ENCODE measurements at places on chromosomes 4 and X.

DNA sequence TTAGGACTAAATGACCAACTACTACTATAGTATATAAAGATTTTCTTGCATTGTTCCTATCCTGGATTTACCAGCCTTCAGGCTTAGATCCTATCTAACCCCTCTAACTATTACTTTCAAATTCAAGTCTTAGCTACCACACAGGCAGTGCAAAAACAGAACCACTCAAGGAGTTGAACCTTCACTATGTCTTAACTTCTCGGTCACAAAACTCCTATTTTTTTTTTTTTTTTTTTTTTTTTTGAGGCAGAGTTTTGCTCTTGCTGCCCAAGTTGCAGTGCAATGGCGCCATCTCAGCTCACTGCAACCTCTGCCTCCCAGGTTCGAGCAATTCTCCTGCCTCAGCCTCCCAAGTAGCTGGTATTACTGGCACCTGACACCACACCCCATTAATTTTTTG, 6.3 kb upstream of the FAM200B start:
- DNase-seq = no peak
- H3K27ac ChIP-seq = no peak overlapping the region
- no peaks in the 10 kb centered on the region for H3K36me3 ChIP-seq
- H3K4me1 ChIP-seq = peaks cover 25% of the 10 kb centered on the region

- H3K4me3 ChIP-seq = no peak overlapping the region
- peak overlapping the region; percentile 64 for H3K27ac ChIP-seq
- no peak for DNase-seq
- H3K27me3 ChIP-seq = no peaks in the 10 kb centered on the region
Measured at GRCh38 chr4:71009086-71009485, 15.6 kb downstream of the DCK start.

DNA sequence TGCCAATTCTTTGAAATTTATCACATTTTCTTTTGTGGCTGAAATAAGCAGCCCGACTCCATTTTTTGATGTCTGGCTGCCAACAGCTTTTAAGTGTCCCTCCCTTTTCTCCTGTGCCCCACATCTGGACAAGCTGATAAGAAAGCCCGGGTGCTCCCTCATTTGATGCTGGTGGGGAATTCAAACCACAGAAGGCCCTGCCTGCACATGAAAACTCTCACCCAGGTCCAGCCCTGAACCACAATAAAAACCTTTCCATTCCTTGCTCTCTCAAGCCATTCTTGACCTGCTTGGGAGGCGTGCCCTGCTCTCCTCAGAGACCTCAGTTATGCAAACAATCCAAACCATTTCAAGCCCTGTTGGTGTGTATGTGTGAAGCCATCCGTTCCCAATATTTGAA, 93.9 kb downstream of the FAM53A start:
- H3K27me3 ChIP-seq = peaks cover 7% of the 10 kb centered on the region
- H3K36me3 ChIP-seq = peaks cover 2% of the 10 kb centered on the region

DNA sequence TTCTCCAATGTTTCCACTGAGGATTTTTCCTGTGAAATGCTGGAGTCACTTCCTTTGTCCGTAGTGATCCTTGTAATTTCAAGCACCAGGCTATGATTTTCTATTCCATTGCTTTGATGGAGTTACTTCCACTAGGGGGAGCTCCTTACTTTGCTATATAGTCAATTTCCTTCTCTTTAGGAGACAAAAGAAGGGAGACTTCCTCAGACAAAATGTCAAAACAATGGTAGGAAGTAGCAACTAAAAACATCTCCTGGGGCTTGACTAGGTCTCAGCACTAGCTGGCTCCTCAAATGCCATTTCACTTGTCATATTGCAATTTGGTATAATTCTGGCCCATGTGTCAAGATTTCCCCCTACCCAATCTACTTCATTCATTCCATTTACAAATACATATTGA, 24.1 kb downstream of the ZCCHC12 start:
- no peaks in the 10 kb centered on the region for H3K4me1 ChIP-seq
- no peak overlapping the region for H3K27ac ChIP-seq
- no peaks in the 10 kb centered on the region for H3K27me3 ChIP-seq
- H3K4me3 ChIP-seq = no peak overlapping the region
- H3K36me3 ChIP-seq = no peaks in the 10 kb centered on the region

- no peak overlapping the region for H3K4me3 ChIP-seq
- DNase-seq = no peak
- H3K27me3 ChIP-seq = no peaks in the 10 kb centered on the region
- no peak overlapping the region for H3K27ac ChIP-seq
- H3K4me1 ChIP-seq = no peaks in the 10 kb centered on the region
Measured at GRCh38 chr4:123209436-123209835, 187.2 kb upstream of the SPRY1 start.

DNA sequence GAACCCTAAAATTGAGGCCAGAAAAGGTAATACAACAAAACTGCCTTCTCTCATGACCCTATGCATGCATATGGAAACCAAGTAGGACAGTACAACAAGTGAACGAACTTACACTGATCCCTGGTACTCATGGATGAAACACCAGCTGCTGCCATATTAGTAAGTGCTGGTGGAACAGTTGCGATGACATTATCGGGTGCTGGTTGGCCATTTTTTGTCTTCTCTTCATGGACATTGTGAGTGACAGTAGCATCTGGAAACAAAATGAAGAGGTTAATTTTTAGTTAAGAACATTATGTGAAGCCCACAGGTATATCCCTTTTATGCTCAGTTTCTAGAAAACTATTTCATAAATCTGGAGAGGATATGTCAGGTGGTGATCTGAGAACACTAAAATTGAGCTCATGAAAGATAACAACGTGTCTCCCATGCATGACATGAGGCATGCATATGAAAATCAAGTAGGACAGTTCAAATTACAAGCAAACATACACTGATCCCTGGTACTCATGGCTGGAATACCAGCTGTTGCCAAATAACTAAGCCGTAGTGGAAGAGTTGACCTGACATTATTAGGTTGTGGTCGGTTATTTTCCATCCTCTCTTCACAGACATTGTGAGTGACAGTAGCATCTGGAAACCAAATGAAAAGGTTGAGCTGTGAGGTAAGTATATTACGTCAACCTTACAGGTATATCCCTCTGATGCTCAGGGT, 74.2 kb upstream of the CT45A1 start:
- H3K36me3 ChIP-seq = no peaks in the 10 kb centered on the region
- no peaks in the 10 kb centered on the region for H3K27me3 ChIP-seq
- H3K4me3 ChIP-seq = no peak overlapping the region
- DNase-seq = no peak

DNA sequence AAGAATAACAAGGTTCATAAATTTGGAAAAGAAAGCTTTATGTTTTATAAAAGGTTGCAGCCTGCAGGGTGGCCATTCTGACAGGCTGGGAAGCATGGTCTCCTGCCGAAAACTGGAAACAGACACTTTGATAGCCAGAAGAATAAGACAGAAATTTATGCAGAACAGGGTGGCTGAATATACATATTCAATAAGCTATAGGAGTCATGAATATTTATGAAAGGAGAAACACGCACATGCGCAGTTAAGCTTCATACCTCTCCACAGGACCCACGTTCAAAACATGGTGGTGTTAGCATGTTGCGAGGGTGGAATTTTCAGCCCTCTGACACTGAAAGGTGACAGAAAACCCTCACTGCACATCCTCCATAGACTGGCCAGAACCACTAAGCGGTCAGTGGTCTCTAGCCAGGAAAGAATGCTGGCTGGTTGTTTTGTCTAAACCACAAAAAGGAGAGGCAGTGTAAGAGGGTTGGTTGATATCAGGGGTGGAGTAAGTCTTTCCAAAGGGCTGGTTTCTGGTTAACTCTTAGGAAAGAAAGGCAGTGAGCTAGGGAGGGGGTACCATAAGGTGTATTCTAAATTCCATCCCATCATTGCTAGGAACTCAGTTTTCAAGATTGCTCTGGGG, 58.2 kb downstream of the ANXA10 start:
- no peaks in the 10 kb centered on the region for H3K36me3 ChIP-seq
- no peaks in the 10 kb centered on the region for H3K27me3 ChIP-seq
- peaks cover 2% of the 10 kb centered on the region for H3K4me1 ChIP-seq
- no peak overlapping the region for H3K4me3 ChIP-seq
- H3K27ac ChIP-seq = no peak overlapping the region

- no peaks in the 10 kb centered on the region for H3K27me3 ChIP-seq
- no peaks in the 10 kb centered on the region for H3K36me3 ChIP-seq
- H3K4me1 ChIP-seq = no peaks in the 10 kb centered on the region
- no peak overlapping the region for H3K27ac ChIP-seq
- no peak overlapping the region for H3K4me3 ChIP-seq
Measured at GRCh38 chr4:67131224-67131623, 414.1 kb downstream of the CENPC start.

GRCh38 chrX:27336466-27337091, 126.6 kb downstream of the PPP4R3C start:
- H3K36me3 ChIP-seq = no peaks in the 10 kb centered on the region
- no peaks in the 10 kb centered on the region for H3K4me1 ChIP-seq
- no peak for DNase-seq
- no peak overlapping the region for H3K27ac ChIP-seq
- no peak overlapping the region for H3K4me3 ChIP-seq

DNA sequence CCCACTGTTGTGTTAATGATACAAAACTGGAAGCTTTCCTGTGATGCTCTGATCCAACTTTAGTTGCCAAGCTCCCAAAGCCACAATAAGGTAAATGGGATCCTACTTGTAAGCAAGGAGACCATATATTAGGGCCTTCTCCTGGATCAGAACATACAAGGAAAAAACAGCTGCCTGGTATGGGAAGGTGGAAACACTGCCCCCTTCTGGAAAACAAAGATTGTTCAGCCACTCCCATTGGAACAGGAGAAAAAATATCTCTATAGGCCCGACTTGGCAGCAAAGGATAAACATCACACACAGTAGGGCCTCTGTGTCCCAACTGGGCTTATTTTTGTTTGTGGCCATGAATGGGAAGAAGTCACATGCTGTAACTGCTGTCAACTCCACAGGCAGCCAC, 166.5 kb downstream of the TBX22 start:
- no peaks in the 10 kb centered on the region for H3K36me3 ChIP-seq
- no peak overlapping the region for H3K27ac ChIP-seq
- no peak overlapping the region for H3K4me3 ChIP-seq
- no peak for DNase-seq

Measured in activated B cell treated with CpG ODN at 0.5 μM for 24 hours (primary cell).